ENCODE measurements at places on chromosomes 5 and 9. TPM values are rescaled to one million over a fixed set of nuclear protein-coding genes. Genes with fewer than 3 reads are reported as not detected.

- no peak for DNase-seq
These were observed 109.8 kb upstream of the ZNF462 start for GRCh38 chr9:106753155-106753671.

The BTNL3 gene
- total RNA-seq = not detected

- DNase-seq = no peak
These were observed 27.2 kb downstream of the NDUFAF2 start for GRCh38 chr5:60972231-60972630.

The TAF11L10 gene
- not detected for total RNA-seq

The PCA3 gene
- 0.18 TPM for total RNA-seq

DNA sequence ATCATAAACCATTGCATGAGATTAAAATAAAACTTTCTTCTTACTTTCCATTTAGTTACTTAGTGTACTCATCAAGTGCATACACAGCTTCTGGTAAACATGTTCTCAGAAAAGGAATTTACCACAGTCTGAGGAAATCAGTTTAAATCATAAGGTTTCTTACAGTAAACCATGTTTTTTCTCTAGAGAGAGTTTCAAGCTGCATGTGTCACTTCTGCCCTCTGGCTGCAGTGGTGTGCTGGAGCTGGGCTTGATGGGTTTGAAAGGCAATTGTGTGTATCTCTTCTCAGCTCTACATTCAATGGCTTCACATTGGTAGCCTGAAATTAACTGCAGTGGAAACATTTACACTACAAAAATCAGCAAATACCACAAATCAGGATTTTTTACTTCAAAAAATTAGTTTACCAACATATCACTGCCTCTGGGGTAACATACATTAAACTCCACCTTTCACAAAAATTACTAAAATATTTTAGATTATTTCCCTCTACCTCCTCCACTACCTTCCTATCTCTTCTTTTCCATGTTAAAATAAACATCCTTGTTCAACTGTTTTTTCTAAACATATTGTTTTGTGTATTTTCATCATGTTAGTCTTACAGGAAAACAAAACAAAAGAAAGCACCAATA is 414.3 kb downstream of the ANXA1 start:
- DNase-seq = no peak

DNA sequence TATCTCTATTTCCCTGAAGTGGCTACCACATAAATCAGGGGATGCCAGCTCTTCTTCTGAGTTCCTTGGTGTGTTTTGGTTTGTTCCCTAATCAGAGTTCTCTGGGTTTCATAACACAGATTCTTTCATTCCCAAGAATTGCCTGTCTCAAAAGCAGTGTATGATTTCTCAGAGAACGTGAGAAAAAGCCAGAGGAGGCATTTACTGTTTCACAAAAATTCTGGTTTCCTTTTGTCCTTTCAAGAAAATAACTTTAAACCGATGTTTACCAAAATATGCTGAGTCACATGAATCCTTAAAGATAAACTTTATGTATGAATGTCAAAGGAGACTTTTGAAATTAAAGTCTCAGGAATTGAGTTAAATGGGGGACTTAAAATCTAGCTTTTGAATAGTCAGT is 314.3 kb downstream of the EBF1 start:
- no peak for DNase-seq

- no peak for DNase-seq
These were observed 87.6 kb downstream of the ERP44 start for GRCh38 chr9:100011062-100011681.

DNA sequence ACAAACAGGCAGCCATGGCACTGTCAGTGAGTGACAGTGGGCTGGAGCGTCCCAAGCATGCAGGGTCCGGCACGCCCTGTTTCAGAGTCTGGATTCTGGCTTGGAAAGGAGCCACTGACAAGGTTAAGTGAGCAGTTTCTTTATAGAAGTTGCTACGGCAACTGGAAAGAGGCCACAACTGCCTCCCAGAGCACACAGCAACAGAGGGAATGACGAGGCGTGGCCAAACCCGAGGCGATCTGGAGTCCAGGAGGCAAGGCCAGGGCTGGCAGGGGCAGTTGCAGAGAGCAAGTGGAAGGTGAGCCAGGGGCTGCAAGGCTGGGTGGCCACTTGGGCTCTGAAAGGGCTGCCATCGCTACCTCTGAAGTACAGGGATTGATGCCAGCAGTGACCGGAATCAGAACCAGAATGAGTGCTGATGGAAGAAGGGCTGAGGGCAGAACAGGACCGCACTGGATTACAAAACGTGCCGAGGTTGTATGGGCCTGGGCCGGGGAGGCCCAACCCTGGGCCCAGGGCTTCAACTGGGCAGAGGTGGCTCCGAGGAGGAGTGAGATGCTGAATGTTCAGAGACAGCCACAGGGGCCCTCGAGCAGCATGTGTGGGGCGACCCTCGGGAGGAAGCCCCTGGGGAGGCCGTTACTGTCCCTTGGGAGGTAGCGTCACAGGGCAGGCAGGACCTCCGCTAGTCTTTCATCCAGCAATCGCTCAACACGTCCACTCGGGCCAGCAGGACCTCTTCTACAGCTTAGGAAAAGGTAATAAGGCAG is 4.6 kb downstream of the MRPL41 start:
- DNase-seq = no peak

DNA sequence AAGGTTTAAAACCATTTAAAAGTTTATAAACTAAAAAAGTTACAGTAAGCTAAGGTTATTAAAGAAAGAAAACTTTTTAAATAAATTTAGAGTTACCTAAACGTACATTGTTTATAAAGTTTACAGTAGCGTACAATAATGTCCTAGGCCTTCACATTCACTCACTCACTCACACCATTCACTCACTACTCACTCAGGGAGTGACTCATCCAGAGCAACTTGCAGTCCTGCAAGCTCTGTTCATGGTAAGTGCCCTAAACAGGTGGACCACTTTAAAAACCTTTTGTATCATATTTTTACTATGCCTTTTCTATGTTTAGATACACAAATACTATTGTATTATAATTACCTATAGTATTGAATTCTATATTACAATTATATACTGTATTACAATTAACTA is 190.8 kb upstream of the RASA1 start:
- DNase-seq = no peak

The OR1Q1 gene
- not detected for total RNA-seq

DNA sequence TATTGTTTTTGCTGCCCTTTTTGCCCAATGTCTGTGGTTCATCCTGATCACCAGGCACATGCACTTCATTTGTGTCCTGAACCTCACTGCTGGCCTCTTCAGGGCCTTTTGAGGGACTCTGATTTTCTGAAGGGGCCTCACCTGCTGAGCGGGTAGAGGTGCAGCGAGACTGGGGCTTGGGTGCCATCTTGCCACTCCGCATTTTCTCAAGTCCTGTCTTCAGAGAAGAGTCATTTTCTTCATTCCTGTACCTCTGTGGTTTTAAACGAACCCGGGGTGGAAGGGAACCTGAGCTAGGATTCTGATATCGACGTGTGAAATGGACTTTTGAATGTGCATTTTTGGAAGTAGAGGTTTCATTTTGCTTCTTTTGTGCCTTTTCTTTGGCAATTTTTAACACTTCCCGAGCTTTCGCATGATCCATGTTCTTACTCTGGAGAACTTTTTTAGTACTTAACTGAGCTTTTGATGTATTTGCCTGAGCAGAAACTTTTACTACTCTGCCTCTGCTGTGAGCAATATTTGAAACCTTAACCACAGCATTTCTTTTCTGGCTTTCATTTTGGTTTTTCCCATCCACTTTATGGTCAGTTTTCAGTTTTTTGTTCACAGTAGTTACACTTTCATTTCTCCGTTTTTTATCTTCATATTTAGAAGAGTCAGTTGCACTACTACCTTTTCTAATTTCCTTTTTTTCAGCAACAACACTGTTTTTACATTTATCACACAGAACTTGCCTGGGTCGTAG is 26.1 kb downstream of the PWWP2A start:
- DNase-seq = no peak

DNA sequence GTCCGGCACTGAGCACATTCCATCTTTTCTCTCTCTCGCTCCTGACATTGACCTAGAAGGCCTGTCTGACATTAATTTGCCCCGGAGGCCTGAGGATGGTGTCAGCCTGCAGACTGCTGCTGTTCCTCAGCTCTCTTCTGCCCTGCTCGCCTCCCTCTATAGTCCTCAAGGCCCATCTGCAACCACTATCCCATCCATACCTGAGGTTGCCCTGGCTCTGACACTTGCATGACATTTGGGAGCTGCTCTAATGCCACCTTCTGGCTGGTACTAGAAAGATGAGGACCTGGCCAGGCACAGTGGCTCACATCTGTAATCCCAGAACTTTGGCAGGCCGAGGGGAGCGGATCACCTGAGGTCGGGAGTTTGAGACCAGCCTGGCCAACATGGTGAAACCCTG is 38.6 kb upstream of the GGTA1 start:
- DNase-seq = no peak

GRCh38 chr9:91761362-91761761 is 188.7 kb downstream of the ROR2 start:
- no peak for DNase-seq

DNA sequence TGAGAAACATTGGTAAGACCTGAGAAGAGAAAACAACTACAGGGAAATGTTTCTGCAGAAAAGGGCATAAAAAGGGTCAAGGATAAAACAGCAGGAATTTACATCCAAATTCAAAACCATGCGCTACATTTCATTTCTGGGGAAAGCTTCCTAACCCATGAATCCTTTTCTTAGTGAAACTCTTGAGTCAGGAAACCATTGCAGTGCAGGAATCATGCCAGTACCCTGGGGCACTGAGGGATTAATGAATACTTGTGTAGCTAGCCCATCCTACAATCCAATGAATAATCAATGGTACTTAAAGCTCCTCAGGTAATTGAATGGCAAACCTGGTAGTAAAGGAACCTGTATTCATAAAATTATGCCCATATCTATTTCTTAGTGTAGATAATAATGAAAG is 580.5 kb downstream of the TLE1 start:
- no peak for DNase-seq

All from sciatic nerve (tissue), 2 donors.